ENCODE measurements at places on chromosomes 5 and 9. TPM values are rescaled to one million over a fixed set of nuclear protein-coding genes. Genes with fewer than 3 reads are reported as not detected.

Gene SEMA4D
- 0.11 TPM for polyA plus RNA-seq

Gene MAMDC2
- polyA plus RNA-seq: 0.45 TPM

Gene NEUROG1
- not detected for polyA plus RNA-seq

Gene HTR4
- polyA plus RNA-seq: not detected

Data from GM23248 (cell line).